ENCODE measurements at places on chromosomes 2 and 18.

DNA sequence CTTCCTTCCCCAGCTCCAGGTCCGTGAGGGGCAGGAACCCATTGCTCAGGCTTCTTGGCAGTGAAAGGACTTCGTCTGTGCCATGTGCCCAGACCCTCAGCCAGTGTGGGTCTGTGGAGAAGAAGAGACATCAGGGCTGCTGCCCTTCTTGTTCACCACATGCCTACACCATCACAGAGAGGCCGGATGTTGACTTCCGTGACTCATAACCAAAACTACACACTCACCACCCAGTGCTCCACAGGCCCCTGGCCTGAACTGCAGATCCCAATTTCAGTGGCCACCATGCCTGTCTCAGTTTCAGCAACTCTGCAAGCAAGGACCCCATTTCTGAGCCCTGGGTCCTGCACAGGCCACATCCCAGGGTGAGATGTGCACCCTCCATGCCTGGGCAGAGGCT is 332.6 kb upstream of the SALL3 start:
- no peak for DNase-seq

GRCh38 chr2:203690117-203690431 is 16.4 kb upstream of the CD28 start:
- DNase-seq, result no peak

DNA sequence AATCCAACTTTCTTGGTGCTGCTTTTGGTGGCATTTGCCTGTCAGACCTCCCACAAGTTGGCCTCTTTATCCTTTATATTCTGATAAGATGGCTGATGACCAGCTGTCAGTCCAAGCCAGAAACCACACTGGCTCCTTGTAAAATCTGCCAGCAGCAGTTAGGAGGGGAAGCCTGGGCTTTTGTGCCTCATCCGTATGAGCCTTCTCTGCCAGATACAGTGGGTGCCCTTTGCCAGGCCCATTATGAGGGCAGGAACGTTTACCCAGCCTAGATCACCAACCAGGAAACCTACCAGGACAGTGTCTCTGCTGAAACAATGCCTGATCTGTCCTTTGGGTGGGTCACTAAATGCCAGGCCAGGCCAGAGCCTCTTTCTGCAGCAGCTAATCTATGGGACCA is 202.9 kb upstream of the SP5 start:
- DNase-seq, result no peak

DNA sequence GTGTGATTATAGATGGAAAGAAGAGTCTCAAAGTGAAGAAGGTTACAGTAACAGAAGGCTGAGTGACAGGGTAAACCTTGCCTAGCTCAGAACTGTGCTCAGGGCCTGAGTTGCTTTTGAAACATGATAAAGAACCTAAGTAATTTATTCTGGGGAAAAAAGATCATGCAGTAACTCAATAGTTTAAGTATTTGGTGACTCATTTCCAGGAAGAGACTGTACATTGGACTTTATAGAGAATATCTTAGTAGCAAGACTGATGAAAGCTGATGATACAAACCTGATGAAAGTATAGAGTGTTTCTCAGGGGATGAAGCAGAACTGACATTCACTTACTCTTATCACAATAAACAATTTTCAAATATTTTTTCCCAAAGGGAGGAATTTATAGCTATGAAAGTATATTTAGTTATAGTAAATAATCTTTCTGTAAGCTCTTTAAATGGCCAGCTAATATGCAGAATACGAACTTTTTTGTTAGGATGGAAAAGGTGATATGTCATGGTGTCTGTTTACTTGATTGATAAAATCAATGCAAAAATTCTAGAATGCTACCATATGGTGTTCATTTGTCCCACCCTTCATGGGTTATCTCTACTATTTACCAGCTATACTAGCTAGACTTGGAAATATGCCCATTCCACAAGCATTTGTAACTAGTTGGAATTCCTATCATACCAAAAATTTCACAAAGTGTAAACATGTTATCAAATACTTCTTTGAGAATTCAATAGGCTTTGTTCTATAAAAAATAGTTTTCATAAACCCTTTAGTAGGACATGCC is 1265.5 kb upstream of the ACVR2A start:
- DNase-seq, result no peak

DNA sequence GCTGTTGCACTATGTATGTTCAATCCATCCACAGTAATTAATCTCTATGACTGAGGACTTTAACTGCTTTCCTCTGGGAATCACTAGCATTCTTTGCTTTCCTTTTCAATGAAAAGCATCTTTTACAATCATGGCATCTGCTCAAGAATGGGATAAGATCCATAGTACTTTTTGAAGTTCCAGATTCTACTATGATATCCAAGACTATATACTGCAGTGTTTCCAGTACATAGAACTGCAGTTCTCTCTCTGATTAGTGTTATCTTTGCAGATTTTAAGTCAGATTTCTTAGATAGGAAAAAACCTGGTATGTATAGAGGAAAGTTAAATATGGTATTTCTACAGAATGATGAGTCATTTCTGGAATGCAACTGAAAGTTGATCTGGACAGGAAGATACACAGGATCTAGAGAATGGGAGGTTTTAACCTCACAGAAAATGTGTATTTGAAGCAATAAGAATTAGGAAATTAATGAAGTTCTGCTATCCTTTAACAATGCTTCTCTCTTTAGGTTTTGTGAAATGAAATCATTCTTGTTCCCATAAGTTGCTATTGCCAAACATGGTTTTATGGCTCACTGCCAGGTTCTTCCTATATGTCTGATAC is 670.7 kb downstream of the ERBB4 start:
- DNase-seq, result no peak

GRCh38 chr2:130728549-130729316 is at the start of gene GPR148:
GPR148 (plus strand) TSS chr2:130729070; CDS start chr2:130729152, 82 bp downstream.
- no peak for DNase-seq

DNA sequence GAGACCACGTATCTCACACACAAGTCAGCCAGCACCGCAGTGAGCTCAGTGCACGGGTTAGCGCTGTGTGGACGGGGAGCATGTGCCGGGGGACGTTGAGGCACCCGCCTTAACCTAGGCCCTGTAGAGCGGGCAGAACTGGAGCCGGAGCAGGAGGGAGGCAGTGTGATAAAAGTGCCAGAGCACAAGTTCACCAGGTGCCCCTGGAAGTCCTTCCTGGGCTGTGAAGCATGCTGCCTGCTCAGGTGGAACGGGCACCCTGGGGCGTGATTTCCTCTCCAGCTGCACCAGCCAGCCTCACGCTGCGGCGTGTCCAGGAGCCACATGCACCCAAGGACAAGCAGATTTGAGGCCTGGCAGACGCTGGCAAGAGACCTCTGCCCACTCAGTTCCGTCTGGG is 50.3 kb downstream of the ITGB1BP1 start:
- no peak for DNase-seq

- no peak for DNase-seq
These were observed 193.6 kb upstream of the PIK3C3 start for GRCh38 chr18:41761333-41762018.

DNA sequence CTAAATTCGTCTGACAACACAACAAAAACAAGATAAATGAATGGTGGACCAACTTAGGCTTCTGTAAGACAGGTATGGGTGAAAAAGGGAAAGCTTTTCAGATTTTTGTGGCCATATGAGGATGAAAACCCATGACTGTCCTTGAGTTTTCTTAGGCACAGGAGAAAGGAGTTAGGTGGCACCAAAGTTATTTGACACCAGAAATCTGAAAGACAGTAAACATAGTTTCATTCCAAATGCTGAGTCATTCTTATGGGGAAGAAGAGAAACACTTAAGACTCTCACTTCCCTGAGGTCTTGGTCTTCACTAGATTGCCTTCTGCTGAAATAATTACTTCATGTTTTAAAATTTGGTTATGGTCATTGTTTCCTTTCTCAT is 5.2 kb upstream of the GPD2 start:
- DNase-seq, result no peak

GRCh38 chr2:21330786-21331391 is 207.1 kb downstream of the TDRD15 start:
- DNase-seq, result no peak

- no peak for DNase-seq
These were observed 290.8 kb upstream of the TANK start for GRCh38 chr2:160869411-160869810.

- no peak for DNase-seq
These were observed 67.1 kb downstream of the HAUS1 start for GRCh38 chr18:46171331-46171730.

DNA sequence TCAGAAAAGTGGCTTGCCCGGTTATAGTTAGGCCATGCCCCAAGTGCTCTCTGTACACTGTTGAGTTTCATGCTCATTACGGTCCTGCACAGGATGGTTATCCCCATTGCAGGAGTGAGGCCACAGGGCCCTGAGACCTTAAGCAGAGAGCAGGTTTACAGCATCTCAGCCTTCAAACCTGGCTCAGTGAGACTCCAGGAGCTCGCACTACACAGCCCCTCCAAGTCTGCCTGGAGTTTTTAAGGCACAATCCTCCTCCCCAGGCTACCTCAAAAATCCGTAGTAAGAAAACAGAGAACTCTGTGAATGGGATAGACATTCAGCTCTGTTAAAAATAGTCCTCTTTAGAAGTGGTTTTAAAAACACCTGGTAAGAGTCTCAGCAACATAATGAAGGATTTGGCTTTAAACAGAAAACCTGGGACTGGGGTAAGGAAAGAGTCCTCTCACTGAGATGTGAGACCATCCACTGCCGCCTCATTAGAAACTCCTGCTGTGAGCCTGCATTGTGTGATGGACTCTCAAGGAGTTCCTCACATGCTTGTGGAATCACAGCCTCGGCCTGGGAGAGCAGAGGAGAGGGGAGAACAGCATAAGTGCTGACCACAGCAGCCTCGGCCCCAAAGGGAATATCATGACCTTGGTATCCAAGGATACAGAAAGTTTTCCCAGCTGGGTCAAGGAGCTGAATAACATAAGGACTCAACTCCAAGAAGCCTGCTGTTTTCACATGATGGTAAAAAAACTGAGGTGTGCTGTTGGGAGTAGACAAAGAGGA is 214.8 kb downstream of the ATAD2B start:
- no peak for DNase-seq

GRCh38 chr2:201642086-201642578 is 1.2 kb downstream of the TMEM237 start:
- DNase-seq, result no peak

GRCh38 chr2:231568098-231568784 is 24.4 kb upstream of the TEX44 start:
- DNase-seq, result no peak

GRCh38 chr2:237625777-237626176 is 1.6 kb upstream of the LRRFIP1 start:
- no peak for DNase-seq

DNA sequence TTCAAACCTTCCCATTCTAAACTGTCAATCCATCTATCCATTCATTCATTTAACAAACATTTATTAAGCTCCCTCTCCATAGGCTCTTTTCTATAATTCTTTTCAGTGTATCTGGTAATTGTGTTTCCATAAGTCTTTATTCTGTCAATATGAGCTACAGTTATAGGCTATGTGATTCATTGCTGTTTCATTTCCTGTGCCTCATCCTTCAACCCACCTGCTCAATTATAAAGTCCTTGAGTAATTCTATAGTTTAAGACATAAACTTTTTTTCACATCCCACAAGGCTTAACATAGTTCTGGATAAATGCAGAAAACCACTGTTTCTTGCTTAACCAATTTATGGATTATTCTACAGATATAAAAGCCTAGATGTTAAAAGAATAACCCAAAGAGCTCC is 84.2 kb upstream of the PIK3C3 start:
- DNase-seq, result no peak

- no peak for DNase-seq
These were observed 19.0 kb downstream of the TMSB10 start for GRCh38 chr2:84924173-84925106.

DNA sequence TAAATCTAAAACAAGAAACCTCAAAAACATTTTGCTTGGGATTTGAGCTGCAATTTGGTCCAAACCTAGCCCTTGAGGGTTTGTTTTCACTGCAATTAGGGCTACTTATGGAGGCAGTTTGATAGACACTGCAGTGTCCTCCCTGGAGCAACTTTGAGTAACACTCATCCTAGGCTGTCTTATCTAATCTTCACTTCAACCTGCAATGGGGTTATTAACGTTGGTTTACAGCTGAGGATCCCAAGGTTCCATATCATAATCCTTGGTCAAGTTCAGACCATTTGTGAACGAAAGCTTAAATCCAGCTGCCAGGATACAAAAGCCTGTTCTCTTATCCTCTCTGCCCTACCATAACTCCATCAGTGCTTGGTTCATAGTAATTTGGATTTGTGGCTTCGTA is 2.5 kb downstream of the ANXA4 start:
- DNase-seq, result no peak

DNA sequence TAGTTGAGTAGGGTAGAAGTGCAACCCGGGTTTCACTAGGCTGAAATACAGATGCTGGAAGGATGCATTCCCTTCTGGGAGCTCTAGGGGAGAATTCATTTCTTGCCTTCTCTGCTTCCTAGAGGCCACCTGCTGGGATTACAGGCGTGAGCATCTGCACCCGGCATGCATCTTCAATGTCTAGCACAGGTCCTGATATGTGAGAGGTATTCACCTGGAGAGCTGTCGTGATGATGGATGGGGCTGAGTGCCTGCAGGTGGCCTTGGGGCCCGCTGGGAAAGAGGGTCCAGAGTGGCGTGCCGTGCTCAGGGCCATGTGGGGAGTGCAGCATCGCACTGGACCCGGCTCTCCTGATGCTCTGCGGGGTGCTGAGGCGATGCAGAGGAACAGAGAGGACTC is 6.6 kb upstream of the NTSR2 start:
- no peak for DNase-seq

Data from stimulated activated CD4-positive, alpha-beta T cell treated with anti-CD3 and anti-CD28 coated beads, TNF-alpha, amount 100 ng/mL, for 24 hours (primary cell).